ENCODE measurements at places on chromosomes 12 and 14. TPM values are rescaled to one million over a fixed set of nuclear protein-coding genes. Genes with fewer than 3 reads are reported as not detected.

The FSCB gene
- total RNA-seq = not detected

DNA sequence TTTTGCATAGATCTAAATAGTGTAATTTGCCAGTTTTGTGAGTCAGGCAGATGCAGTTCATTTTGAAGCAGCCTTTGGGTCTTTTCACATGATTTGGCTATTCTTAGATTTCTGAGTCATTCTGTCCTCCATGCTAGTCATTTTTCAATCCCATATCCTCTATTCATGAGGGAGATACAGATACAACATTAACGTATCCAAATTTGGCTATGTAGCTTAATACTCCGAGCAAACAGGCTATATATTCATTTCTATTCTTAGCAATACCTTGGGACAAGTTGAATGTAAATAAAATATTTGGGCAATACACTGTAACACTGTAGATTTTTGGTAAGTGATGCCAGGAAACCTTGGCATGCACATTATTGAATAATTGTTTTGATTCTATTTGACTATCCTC lies 270.7 kb upstream of the PDE3A start:
- DNase-seq = no peak

- DNase-seq = no peak
Observed at GRCh38 chr14:22338381-22338780, 250.6 kb downstream of the DAD1 start.

DNA sequence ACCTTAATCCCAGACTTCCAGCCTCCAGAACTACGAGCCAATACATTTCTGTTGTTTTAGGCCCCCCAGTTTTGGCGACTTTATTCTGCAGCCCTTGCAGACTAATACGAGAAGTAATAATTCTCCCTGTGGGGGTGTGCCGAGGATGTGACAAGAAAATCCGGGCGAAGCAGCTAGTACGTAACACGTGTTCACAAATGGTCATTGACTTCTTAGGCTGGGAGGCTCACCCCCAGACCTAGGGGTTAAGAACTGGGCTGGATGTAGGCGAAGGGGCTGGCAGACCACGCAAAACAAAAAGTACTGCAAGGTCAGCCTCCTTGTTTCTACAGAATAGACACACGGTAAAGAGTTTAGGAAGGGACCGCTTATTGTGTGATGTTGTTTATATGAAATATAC lies 69.8 kb upstream of the ESRRB start:
- no peak for DNase-seq

DNA sequence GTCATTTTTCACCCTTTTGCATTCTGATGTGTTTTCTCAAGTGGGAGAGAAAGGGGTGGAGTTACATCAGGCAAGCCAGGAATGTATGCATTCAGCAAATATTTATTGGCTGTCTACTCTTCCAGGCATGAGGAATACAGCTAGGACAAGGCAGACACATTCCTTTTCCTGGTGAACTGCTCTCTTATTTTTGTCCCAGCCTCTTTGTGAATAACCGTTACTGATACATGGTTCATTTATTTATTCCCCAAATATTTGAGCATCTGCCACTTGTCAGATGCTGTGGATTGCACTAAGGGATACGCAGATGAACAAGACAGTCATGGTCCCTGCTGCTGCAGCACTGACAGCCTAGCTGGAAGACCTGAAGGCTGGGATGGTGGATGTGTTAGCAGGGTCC lies 6.1 kb downstream of the PELI2 start:
- DNase-seq = no peak

The NINJ2 gene
- 13.5 TPM for total RNA-seq

GRCh38 chr14:51912112-51912786 lies 51.8 kb downstream of the GNG2 start:
- no peak for DNase-seq

DNA sequence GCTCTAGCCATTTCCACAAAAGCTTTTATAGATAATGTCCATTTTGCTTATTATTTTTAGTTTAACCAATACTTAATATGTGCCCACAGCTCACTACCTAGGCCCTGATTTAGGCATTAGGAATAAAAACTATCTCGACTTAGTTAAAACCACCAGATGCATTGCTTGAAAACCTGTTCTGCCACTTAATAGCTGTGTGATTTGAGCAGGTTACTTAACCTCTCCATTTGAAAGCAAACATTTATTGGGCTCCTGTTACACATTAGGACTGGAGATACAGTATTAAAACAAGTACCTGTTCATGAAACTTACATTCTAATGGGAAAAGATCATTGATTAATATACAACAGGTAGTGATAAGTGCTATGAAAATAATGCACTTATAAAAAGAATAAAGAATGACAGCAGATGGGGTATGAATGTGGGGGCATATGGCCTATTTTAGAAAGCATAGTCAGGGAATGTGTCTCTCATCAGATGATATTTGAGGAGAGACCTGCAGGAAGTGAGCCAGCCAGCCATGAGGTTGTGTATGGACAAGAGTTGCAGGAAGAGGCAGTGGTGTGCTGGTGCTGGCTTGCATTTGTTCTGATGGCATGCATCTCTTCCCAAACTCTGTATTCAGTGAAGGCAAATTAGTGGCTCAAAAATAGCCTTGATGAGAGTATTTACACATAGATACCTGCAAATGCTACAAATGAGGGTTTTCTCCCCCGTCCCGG lies 34.3 kb downstream of the NOPCHAP1 start:
- DNase-seq = no peak

The PZP gene
- total RNA-seq = not detected

The SERPINA12 gene
- total RNA-seq = not detected

- DNase-seq = no peak
Observed at GRCh38 chr14:28515571-28515970, 251.0 kb upstream of the FOXG1 start.

GRCh38 chr12:15050659-15051058 lies 77.8 kb downstream of the PDE6H start:
- no peak for DNase-seq

The ISCU gene
- total RNA-seq = 69.9 TPM

DNA sequence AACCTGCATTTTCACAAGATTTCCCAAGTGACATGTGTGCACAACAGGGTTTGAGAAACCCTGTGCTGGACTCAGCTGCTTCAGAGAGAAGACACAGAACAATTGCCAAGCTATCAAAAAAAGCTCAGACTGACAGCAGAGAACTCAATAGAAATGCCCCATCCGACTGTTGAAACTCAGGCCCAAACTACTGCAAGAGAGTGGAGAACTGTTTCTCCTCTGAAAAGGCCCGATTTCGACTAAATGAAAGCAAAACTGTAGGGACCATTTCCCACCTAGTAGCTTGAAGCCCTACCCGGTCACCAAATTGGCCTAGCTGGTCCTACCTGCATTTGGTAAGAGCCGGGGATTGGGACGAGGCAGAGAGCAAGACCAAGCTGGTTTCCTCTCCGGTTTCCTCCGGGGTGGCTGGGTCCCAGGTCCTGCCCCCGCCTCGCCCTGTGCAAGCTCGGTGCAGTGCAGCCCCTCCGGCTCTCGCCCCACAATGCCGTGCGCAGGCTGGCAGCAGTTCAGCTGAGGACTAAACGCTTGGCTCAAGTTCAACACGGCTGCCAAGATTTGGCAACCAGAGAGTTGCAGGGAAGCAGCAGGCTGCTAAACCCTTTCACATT lies 1180.6 kb downstream of the VRK1 start:
- peak; percentile 82 for DNase-seq

DNA sequence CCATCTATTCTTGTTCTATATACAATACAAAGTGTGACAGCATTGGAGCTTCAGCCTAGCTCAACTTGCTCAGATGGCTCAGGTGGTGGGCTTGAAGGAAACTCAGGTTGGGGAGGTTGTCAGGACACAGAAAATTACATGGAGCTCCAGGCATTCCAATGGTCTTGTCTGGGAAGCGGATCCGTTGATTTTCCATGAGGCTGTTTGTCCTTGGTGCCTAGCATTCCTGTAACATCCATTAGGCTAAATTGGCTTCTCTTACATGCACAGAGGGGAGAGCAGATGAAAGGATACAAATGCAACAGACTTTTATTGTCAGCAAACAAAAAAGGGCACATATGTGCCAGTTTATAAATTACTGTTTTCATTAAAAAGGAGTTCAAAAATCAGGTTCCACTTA lies 75.5 kb upstream of the OTX2 start:
- no peak for DNase-seq

DNA sequence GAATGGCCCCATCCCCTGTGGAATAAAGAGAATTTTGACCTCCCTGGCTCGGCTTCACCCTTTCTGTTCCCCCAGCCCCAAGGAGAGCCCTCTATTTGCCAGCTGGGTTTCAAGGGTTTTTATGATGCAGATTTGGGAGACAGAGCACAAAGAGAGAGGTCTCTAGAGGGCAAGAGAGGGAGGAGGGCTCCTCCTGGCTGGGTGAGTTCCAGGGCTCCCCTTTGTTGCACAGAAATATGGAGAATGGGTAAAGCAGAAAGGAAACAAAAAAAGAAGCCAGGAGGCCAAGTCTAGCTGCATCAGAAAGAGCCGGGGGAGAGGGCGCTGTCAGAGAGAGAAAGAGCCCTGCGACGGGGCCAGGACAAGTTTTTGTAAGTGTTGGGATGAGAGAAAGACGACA lies 319.6 kb upstream of the RTL1 start:
- DNase-seq = peak; percentile 3

DNA sequence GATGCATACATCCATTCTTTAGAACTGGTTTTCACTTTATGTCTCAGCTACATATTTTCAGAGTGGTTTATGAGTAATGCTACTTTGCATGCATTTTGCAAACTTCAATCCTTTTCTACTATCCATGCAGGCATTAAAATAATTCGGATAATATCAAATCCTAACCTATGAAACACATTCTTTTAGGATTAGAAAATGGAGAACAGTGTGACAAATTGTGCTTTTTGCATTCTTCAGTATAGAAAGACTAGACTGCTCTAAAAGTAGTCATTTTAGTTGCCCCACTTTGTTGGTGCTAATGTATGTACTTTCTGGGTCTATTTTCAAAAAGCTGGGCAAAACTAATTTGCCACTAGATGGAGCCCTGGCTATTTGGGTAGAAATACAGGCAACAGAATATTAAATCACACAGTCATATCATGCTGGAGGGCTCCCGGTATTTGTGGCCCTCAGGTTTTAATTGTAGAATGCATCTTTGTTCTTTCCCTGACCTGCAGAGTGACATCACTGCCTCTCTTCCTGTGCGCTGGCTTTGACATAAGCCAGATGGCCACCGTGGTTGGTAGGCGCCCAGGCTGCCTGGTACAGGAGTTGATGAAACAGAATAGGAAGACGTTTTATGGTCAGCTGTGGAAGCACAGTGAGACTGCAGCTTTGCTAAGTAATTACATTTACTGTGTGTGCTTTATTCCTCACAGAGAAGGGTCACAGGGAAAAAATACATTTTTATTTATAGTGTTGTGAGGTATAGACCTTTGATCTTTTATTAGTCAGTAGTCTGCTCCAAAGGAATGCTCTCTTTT lies 28.1 kb downstream of the MSRB3 start:
- no peak for DNase-seq

The LMNTD1 gene
- not detected for total RNA-seq

DNA sequence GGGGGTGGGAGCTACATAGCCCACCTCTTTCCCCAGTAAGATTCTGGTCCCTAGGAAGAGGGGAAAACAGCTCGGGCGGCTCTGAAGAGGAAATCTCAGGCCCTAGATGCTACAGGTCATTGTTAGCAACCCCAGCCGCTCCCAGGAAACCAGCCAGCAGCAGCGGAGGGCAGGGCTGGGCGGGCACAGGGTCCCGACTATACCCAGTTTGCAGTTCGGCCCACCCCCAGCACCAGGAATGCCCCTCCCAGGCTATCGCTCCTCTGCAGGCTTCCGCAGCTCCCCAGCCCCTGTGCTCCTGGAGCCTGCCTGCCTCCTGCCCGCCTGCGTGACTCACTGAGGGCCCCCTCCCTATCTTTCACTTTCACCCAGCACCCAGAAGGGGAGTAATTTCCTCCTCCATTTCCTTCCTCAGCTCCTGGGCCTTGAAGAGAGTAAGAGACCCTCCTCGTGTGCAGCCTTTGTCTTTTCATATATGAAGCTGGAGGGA lies 27.2 kb upstream of the PNMA1 start:
- peak; percentile 75 for DNase-seq

The CCDC175 gene
- not detected for total RNA-seq

DNA sequence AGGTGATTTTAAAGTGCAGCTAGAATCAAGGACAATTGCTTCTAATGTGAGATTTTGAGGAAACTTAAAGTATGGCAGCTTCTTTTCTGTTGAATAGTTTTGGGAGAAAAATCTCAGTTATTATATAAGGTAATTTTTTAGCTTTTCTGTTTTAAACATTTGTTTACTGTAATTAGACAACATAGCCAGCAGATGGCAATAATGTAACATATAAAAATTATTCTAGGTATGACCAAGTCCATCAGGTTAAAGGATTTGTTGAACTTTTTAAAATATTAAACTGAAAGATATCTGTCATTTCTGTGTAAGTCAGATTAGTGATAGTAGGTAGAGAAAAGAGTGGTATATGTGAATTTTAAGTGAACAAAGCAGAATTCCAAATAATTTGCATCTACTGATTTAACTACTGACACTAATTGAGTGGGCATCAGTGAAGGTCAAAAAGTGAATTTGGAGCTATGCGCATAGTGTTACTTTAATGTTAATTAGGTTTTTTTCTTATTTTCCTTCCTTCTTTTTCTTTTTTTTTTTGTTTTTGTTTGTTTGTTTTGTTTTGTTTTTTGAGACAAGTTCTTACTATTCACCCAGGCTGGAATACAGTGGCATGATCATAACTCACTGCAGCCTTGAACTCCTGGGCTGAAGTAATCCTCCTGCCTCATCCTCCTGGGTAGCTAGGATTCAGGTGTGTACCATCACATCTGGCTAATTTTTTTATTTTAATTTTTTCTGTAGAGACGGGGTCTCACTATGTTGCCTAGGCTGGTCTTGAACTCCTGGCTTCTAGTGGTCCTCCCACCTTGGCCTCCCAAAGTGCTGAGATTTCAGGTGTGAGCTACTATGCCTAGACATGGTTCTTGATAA lies 18.6 kb downstream of the PRORP start:
- DNase-seq = no peak
